ENCODE measurements at places on chromosomes 3 and 15.

- DNase-seq: no peak
- H3K4me3 ChIP-seq: no peak overlapping the region
- no peaks in the 10 kb centered on the region for H3K27me3 ChIP-seq
- no peaks in the 10 kb centered on the region for H3K4me1 ChIP-seq
These were observed 88.2 kb upstream of the ZNF385D start for GRCh38 chr3:21839176-21839575.

GRCh38 chr3:65575376-65575840 is 463.3 kb downstream of the MAGI1 start:
- no peak overlapping the region for H3K4me3 ChIP-seq
- H3K36me3 ChIP-seq: no peaks in the 10 kb centered on the region
- H3K27ac ChIP-seq: no peak overlapping the region

GRCh38 chr3:141184430-141184829 is 47.2 kb upstream of the PXYLP1 start:
- H3K36me3 ChIP-seq: no peaks in the 10 kb centered on the region
- no peaks in the 10 kb centered on the region for H3K27me3 ChIP-seq
- H3K4me3 ChIP-seq: no peak overlapping the region
- H3K27ac ChIP-seq: no peak overlapping the region
- H3K4me1 ChIP-seq: no peaks in the 10 kb centered on the region

- no peaks in the 10 kb centered on the region for H3K36me3 ChIP-seq
- DNase-seq: no peak
- H3K27me3 ChIP-seq: no peaks in the 10 kb centered on the region
- no peaks in the 10 kb centered on the region for H3K4me1 ChIP-seq
- no peak overlapping the region for H3K4me3 ChIP-seq
These were observed 13.0 kb upstream of the TMEM115 start for GRCh38 chr3:50372349-50372748.

DNA sequence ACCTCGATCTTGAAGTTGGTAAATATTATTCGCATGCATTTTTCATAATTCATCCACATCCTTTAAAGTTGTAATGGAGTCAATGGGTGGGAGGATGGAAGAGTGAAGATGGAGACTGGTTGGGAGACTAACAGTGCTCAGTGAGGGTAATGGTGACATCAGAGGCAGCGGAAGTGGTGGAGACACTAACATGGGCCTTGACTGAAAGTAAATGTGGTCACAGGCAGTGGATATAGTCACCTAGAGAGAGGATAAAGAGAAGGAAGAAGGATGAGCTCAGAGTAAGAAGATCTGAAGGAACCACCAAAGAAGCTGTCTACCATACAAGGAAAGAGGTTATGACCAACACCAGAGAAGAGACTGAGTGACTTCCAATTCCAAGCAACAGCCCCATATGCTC is 281.6 kb upstream of the STT3B start:
- no peaks in the 10 kb centered on the region for H3K36me3 ChIP-seq
- no peak for DNase-seq
- H3K4me3 ChIP-seq: no peak overlapping the region
- H3K27me3 ChIP-seq: no peaks in the 10 kb centered on the region

DNA sequence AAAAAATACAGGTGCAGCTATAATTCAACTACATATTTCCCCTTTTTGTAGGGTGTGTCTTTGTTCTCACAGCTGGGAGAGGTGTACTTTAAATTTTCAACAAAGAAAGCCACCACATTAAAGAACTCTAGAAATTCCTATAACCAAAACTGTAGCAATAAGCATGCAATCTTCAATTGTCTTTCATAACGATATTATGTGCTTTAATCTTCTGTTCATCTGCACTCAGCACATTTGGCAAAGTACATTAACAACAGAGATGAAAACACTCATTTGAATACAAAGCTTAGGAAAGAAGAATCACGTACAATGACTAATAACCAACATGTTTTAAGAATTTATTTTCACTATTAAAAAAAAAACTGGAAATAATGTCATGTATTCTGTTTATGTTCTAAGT is 1025.8 kb downstream of the ROBO1 start:
- no peaks in the 10 kb centered on the region for H3K27me3 ChIP-seq
- H3K4me1 ChIP-seq: no peaks in the 10 kb centered on the region
- no peak for DNase-seq
- H3K27ac ChIP-seq: no peak overlapping the region
- no peaks in the 10 kb centered on the region for H3K36me3 ChIP-seq

DNA sequence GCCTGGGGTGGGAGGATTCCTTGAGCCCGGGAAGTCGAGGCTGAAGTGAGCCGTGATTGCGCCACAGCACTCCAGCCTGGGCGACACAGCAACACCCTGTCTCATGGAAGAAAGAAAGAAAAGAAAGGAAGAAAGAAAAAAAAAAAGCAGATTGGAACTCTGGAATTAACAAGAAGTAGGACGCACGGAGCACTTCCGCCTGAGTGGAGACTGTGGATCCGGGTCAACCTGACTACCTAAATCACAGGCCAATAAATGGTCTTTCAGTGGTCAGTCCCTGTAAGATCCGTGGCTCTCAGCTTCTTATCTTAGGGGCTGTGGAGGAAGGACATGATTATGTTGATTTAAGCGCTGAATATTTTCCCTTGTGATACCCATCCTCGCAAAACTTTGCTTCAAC is 2.4 kb upstream of the PPARG start:
- H3K27me3 ChIP-seq: no peaks in the 10 kb centered on the region
- H3K36me3 ChIP-seq: no peaks in the 10 kb centered on the region
- H3K4me1 ChIP-seq: no peaks in the 10 kb centered on the region
- DNase-seq: no peak
- peak overlapping the region; percentile 69 for H3K27ac ChIP-seq
- no peak overlapping the region for H3K4me3 ChIP-seq

DNA sequence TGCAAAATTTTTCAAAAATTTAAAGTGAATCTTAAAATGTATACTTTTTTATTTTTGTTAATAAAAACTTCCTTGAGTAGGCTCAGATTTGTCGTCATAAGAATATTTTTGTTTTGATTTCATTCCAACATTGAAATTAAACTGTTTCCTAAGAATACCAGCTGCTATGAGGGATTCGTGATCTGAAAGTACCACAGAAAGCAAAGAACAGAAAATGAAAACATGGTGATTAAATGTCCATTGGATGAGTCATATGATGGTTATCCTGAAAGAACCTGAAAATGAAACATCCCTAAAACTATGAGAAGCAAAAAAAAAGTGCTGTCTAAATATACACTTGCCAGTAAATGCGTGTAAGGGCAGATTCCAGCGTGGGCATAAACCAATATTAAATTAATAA is 143.8 kb downstream of the GMNC start:
- no peak for DNase-seq
- no peaks in the 10 kb centered on the region for H3K27me3 ChIP-seq
- H3K27ac ChIP-seq: no peak overlapping the region
- H3K4me1 ChIP-seq: no peaks in the 10 kb centered on the region
- no peak overlapping the region for H3K4me3 ChIP-seq

GRCh38 chr3:4880850-4881249 is 98.4 kb upstream of the BHLHE40 start:
- no peaks in the 10 kb centered on the region for H3K27me3 ChIP-seq
- no peaks in the 10 kb centered on the region for H3K4me1 ChIP-seq
- no peak overlapping the region for H3K27ac ChIP-seq

GRCh38 chr15:77642793-77643430 is 10.2 kb upstream of the LINGO1 start:
- no peaks in the 10 kb centered on the region for H3K4me1 ChIP-seq
- no peak overlapping the region for H3K27ac ChIP-seq
- DNase-seq: no peak
- no peak overlapping the region for H3K4me3 ChIP-seq
- no peaks in the 10 kb centered on the region for H3K27me3 ChIP-seq
- H3K36me3 ChIP-seq: no peaks in the 10 kb centered on the region

DNA sequence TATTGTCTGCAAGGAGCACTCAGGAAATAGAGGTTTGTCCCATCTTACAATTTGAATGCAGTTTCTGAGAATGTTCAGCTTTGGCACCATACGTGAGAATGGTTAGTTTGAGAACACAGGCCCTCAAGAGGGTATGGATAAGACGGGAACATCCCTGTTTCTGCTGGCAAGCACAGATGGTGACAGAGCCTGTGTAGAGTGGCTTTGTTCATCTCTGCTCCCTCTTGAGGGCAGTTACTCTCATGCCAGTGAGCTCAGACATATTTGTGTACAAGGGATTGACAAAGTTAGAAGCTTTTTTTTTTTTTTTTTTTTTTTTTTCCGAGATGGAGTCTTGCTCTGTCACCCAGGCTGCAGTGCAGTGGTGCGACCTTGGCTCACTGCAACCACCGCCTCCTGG is 71.5 kb upstream of the FILIP1L start:
- DNase-seq: no peak
- H3K4me3 ChIP-seq: no peak overlapping the region
- no peaks in the 10 kb centered on the region for H3K36me3 ChIP-seq

DNA sequence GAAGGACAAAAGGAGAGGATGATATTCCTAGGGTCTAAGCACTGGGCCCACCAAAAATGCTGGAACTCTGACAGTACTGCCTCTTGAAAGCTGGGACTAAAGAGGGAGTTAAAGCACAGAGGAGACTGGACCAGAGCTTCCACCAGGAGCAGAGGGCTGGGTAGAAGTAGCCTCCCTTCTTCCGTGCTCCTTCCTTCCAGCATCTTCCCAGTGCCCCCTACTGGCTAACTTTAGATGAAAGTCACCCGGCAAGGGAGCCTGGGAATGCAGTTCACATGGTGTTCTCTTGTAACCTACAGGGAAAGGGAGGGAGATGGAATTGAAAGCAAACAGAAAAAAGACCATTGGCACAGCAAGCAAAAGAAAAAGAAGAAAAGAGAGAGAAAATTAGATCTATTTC is 106.1 kb upstream of the COL8A1 start:
- H3K27me3 ChIP-seq: no peaks in the 10 kb centered on the region
- H3K4me3 ChIP-seq: no peak overlapping the region
- H3K4me1 ChIP-seq: no peaks in the 10 kb centered on the region
- no peak overlapping the region for H3K27ac ChIP-seq

GRCh38 chr3:117938974-117939373 is 1095.7 kb downstream of the IGSF11 start:
- no peak overlapping the region for H3K27ac ChIP-seq
- no peaks in the 10 kb centered on the region for H3K27me3 ChIP-seq
- H3K36me3 ChIP-seq: no peaks in the 10 kb centered on the region
- no peak overlapping the region for H3K4me3 ChIP-seq

DNA sequence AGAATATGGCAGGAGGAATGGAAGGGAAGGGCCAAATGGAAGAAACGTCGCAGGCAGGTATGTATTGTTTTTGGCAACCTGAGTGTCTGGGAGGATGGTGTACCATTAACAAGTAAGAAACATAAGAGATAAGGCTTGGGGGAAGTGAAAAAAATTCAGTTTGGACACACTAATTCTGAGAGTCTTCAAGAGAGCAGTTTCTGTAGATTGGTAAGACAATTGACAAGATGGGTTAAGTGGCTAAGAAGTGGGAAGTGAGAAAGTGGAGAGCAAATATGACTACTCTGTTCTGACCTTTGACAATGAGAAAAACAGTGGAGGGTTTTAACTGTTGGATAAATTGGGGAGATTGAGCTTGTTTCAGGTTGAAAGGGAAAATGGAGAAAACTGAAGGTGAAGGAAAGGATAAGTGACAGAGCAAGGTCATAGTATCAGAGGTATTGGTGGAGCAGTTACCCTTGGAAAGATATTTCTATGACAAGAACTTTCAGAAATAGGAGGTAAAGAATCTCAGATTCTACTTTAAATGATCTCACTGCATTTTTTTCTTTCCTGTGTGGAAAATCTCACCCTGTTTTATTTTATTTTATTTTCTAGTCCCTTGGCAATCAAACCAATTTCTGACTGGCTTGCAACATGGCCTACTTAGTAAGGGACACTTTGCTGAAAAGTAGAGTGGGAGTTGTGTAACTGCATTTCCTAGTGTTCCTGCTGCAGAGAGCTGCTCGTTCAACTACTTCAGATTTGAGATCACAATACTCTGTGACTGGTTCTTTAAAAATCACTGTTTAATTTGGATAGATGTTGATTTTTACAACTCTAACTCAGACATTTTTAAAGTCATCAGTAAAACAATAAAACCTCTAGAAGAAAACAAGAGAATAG is 23.1 kb upstream of the GABPB1 start:
- H3K27ac ChIP-seq: peak overlapping the region; percentile 27
- DNase-seq: no peak
- H3K4me3 ChIP-seq: no peak overlapping the region
- no peaks in the 10 kb centered on the region for H3K36me3 ChIP-seq
- no peaks in the 10 kb centered on the region for H3K27me3 ChIP-seq

GRCh38 chr3:126187920-126188319 is 7.5 kb upstream of the ALDH1L1 start:
- no peaks in the 10 kb centered on the region for H3K36me3 ChIP-seq
- no peaks in the 10 kb centered on the region for H3K27me3 ChIP-seq
- no peak overlapping the region for H3K4me3 ChIP-seq
- no peak for DNase-seq
- H3K4me1 ChIP-seq: no peaks in the 10 kb centered on the region

- H3K27ac ChIP-seq: peak overlapping the region; percentile 78
- no peaks in the 10 kb centered on the region for H3K27me3 ChIP-seq
- H3K4me1 ChIP-seq: peaks cover 28% of the 10 kb centered on the region
- no peak for DNase-seq
- no peaks in the 10 kb centered on the region for H3K36me3 ChIP-seq
- no peak overlapping the region for H3K4me3 ChIP-seq
These were observed 63.6 kb upstream of the ARL8B start for GRCh38 chr3:5058471-5058951.

- no peak for DNase-seq
- H3K4me3 ChIP-seq: no peak overlapping the region
- peaks cover 14% of the 10 kb centered on the region for H3K36me3 ChIP-seq
- no peak overlapping the region for H3K27ac ChIP-seq
- H3K4me1 ChIP-seq: no peaks in the 10 kb centered on the region
These were observed 35.0 kb upstream of the COLQ start for GRCh38 chr3:15556512-15556911.

GRCh38 chr3:121696186-121696585 is 35.5 kb upstream of the HCLS1 start:
- no peaks in the 10 kb centered on the region for H3K27me3 ChIP-seq
- H3K27ac ChIP-seq: no peak overlapping the region
- H3K4me1 ChIP-seq: no peaks in the 10 kb centered on the region
- no peaks in the 10 kb centered on the region for H3K36me3 ChIP-seq
- no peak for DNase-seq

GRCh38 chr3:18787441-18787840 is 360.9 kb upstream of the KCNH8 start:
- no peak for DNase-seq
- H3K4me1 ChIP-seq: no peaks in the 10 kb centered on the region
- no peaks in the 10 kb centered on the region for H3K27me3 ChIP-seq
- H3K27ac ChIP-seq: no peak overlapping the region
- H3K4me3 ChIP-seq: no peak overlapping the region
- H3K36me3 ChIP-seq: no peaks in the 10 kb centered on the region
